ENCODE measurements at places on chromosomes 7 and 10.

GRCh38 chr10:21512573-21513404 is 12.7 kb downstream of the SKIDA1 start:
- no peak overlapping the region for H3K4me3 ChIP-seq
- no peaks in the 10 kb centered on the region for H3K27me3 ChIP-seq
- no peak overlapping the region for H3K27ac ChIP-seq
- no peak for DNase-seq

GRCh38 chr10:117752103-117752502 is 209.6 kb downstream of the EMX2 start:
- H3K36me3 ChIP-seq = no peaks in the 10 kb centered on the region
- no peaks in the 10 kb centered on the region for H3K27me3 ChIP-seq
- no peak overlapping the region for H3K4me3 ChIP-seq
- no peak overlapping the region for H3K27ac ChIP-seq

DNA sequence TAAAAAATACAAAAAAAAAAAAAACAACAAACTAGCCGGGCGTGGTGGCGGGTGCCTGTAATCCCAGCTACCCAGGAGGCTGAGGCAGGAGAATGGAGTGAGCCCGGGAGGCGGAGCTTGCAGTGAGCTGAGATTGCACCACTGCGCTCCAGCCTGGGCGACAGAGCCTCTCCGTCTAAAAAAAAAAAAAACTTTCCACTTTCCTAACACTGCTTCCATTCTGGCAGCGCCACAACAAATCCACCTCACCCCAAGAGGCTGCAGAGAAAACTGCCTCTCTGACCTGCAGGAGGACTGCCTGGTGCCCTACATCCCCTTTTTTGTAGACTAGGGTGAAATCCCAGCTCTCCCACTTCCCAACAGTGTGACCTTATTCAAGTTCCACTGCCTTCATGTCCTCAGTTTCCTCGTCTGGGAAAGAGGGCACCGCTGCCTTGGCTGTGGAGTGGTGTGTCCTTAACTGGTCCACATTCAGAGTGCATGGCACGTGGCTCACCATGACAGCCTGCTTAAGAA is 2.6 kb upstream of the MBL2 start:
- no peak for DNase-seq
- H3K27me3 ChIP-seq = no peaks in the 10 kb centered on the region
- no peaks in the 10 kb centered on the region for H3K36me3 ChIP-seq
- no peaks in the 10 kb centered on the region for H3K4me1 ChIP-seq
- no peak overlapping the region for H3K27ac ChIP-seq
- H3K4me3 ChIP-seq = no peak overlapping the region

DNA sequence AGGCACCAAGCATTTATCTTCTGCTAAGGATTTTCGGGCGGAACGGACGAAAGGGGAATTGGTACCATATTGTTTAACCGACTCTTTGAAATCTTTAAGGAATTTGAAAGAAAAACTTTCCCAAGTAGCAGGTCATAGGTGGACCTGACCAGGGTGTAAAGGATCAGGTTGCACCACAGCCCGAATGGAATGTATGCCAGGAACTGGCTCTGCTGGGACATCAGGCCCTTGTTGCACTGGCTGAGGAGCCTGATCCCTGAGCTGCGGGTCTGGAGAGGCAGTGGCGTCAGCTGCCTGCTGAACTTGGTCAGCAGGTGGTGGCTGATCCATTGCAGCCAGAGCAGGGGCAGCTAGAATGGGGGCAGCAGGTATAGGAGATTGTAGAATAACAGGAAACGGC is 41.4 kb upstream of the AKR1C2 start:
- H3K27ac ChIP-seq = no peak overlapping the region
- no peaks in the 10 kb centered on the region for H3K36me3 ChIP-seq
- H3K4me3 ChIP-seq = no peak overlapping the region
- no peak for DNase-seq
- H3K27me3 ChIP-seq = no peaks in the 10 kb centered on the region

DNA sequence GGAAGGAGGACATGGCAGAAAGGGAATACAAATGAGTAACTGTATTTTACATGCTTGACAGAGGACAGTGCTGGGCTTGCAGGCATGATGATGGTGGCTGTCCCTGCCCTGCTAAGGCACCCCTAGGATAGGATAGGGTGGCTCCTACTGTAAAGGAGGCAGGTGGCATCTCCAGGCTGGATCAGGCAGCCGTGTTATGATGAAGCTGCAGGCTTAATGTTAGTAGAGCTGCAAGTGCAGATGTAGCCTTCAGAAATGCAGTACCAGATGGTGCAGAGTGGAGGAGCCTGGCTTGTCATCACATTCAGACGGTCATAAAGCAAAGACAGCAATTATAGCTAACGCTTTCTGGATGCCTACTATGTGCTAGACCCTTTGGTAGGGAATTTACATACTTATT is 287.9 kb upstream of the PODXL start:
- H3K4me1 ChIP-seq = no peaks in the 10 kb centered on the region
- DNase-seq = no peak
- no peaks in the 10 kb centered on the region for H3K27me3 ChIP-seq
- no peak overlapping the region for H3K4me3 ChIP-seq
- H3K36me3 ChIP-seq = no peaks in the 10 kb centered on the region

- no peaks in the 10 kb centered on the region for H3K36me3 ChIP-seq
- H3K4me3 ChIP-seq = no peak overlapping the region
- no peak for DNase-seq
- H3K27ac ChIP-seq = no peak overlapping the region
- H3K27me3 ChIP-seq = no peaks in the 10 kb centered on the region
These were observed 263.2 kb downstream of the DGKB start for GRCh38 chr7:14639329-14639728.

GRCh38 chr7:1942941-1943289 is 272.8 kb downstream of the ELFN1 start:
- H3K4me3 ChIP-seq = no peak overlapping the region
- H3K36me3 ChIP-seq = no peaks in the 10 kb centered on the region
- no peaks in the 10 kb centered on the region for H3K27me3 ChIP-seq
- H3K27ac ChIP-seq = no peak overlapping the region
- no peak for DNase-seq

- H3K27me3 ChIP-seq = no peaks in the 10 kb centered on the region
- H3K4me3 ChIP-seq = no peak overlapping the region
- no peak for DNase-seq
- no peaks in the 10 kb centered on the region for H3K4me1 ChIP-seq
- H3K27ac ChIP-seq = no peak overlapping the region
- H3K36me3 ChIP-seq = no peaks in the 10 kb centered on the region
These were observed 687.3 kb downstream of the MAGI2 start for GRCh38 chr7:78765943-78766729.

GRCh38 chr10:132696728-132697577 is 89.0 kb downstream of the NKX6-2 start:
- no peaks in the 10 kb centered on the region for H3K27me3 ChIP-seq
- H3K4me1 ChIP-seq = peaks cover 15% of the 10 kb centered on the region
- H3K27ac ChIP-seq = no peak overlapping the region
- DNase-seq = no peak
- no peaks in the 10 kb centered on the region for H3K36me3 ChIP-seq

DNA sequence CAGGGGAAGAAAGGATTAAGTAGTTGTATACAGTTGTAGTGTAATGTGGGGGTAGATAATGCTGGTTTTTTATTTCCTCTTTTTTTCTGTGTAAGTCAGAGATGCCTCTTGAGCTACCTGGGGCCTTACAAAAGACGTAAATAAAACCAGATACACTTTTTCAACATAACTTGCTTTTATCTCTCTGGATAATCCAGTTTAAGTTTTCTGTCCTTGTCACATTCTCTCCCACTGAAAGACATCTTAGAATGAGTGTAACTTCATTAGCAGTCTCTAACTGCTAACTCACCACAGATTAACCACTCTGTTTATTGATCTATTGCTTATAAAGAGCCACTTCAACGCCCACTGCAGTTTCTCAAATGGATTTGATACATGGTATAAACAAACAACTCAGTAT is 64.1 kb upstream of the LRRN3 start:
- H3K4me3 ChIP-seq = no peak overlapping the region
- no peaks in the 10 kb centered on the region for H3K36me3 ChIP-seq
- H3K27me3 ChIP-seq = no peaks in the 10 kb centered on the region

- no peaks in the 10 kb centered on the region for H3K36me3 ChIP-seq
- H3K4me1 ChIP-seq = no peaks in the 10 kb centered on the region
- no peak for DNase-seq
- H3K27ac ChIP-seq = no peak overlapping the region
- no peaks in the 10 kb centered on the region for H3K27me3 ChIP-seq
- H3K4me3 ChIP-seq = no peak overlapping the region
These were observed 45.8 kb downstream of the RNLS start for GRCh38 chr10:88537322-88537721.

- peaks cover 44% of the 10 kb centered on the region for H3K4me1 ChIP-seq
- H3K27me3 ChIP-seq = no peaks in the 10 kb centered on the region
- no peak overlapping the region for H3K4me3 ChIP-seq
- no peaks in the 10 kb centered on the region for H3K36me3 ChIP-seq
- H3K27ac ChIP-seq = no peak overlapping the region
- DNase-seq = no peak
These were observed 7.6 kb upstream of the OIT3 start for GRCh38 chr10:72885953-72886352.

DNA sequence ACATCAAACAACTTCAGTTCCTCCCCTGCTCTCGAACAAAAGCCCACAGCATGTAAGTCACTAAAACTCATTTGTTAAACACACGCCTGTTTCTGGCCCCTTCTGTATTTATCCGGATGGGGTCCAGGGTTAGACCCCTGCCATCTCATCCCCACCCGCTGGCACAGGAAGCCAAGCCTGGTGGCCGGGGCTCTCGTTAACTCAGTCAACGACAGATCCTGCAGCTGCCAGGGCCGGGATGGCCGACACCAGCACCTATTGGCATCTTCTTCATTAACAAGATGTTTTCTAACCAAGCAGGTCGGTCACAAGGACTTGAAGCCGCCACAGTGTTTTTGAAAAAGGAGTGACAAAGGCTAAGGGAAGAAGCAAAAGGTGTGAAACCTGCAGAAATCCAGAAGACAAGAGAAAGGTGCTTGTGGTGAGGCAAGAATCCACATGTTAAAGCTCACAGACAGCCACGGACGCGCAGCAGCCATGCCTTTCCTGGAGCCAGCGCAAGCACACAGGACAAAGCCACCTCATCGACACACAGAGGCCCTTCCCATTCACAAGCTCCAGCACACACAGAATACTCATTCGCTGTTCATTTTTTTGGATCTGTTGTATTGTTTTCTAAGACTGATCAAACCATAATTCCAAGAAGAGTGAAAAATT is 202.7 kb downstream of the DIP2C start:
- H3K36me3 ChIP-seq = no peaks in the 10 kb centered on the region
- peak overlapping the region; percentile 83 for H3K27ac ChIP-seq
- no peak overlapping the region for H3K4me3 ChIP-seq
- DNase-seq = no peak

GRCh38 chr7:151452680-151453325 is 12.9 kb upstream of the CRYGN start:
- H3K27ac ChIP-seq = no peak overlapping the region
- peaks cover 6% of the 10 kb centered on the region for H3K4me1 ChIP-seq
- no peaks in the 10 kb centered on the region for H3K27me3 ChIP-seq
- H3K36me3 ChIP-seq = no peaks in the 10 kb centered on the region
- no peak overlapping the region for H3K4me3 ChIP-seq

- no peaks in the 10 kb centered on the region for H3K36me3 ChIP-seq
- DNase-seq = no peak
- H3K4me3 ChIP-seq = no peak overlapping the region
- H3K27ac ChIP-seq = no peak overlapping the region
These were observed 98.5 kb upstream of the INSIG1 start for GRCh38 chr7:155198901-155199845.

GRCh38 chr7:22726907-22727713 is at the start of gene IL6:
TSS of gene IL6 (plus strand) at chr7:22727200. CDS start at chr7:22727263, 63 bp downstream.
- no peak for DNase-seq
- no peaks in the 10 kb centered on the region for H3K36me3 ChIP-seq
- peak within 1 kb of the TSS; percentile 89 for H3K27ac ChIP-seq
- H3K4me1 ChIP-seq = peaks cover 9% of the 10 kb centered on the region
- peak within 1 kb of the TSS; percentile 62 for H3K4me3 ChIP-seq

DNA sequence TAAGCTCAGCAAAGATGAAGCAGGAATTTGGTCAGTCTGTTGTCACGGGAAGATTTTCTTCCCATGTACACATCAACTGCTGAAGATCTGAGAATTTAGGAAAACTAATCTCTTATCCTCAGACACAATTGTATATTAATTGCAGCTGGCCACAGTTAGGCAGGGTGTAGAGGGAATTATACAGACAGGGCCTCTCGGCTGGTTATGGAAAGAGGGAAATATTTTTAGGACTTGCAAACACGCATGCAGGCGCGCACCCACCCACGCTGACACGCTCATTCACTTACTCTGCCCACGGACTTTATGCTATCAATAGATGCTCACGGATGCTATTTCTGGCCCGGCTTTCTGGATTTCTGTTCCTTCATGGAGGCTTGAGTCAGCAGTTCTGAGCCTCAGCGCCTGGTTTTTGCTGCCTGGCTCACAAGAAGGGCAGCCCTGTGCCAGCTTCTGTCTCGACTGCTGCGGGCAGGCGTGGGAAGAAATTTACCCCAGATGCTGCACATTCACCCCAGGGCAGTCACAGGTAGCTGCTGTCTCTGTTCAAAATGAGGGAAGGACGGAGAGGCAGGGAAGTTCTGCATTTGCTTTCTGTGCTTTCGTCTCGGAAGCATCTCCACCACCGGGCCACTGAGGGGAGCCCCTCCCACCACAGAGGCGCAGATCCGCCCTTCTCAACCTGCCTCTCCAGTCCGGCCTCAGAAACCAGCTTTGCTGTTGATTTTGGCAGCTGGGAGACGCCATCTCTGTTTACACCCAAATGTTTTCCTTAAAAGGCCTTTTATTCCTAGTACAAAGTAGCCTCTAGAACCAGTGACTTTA is 116.3 kb upstream of the BTBD16 start:
- H3K4me1 ChIP-seq = peaks cover 20% of the 10 kb centered on the region
- H3K4me3 ChIP-seq = peak overlapping the region; percentile 19
- H3K27me3 ChIP-seq = no peaks in the 10 kb centered on the region
- DNase-seq = no peak
- peak overlapping the region; percentile 11 for H3K27ac ChIP-seq

GRCh38 chr7:41145656-41146055 is 557.2 kb downstream of the INHBA start:
- no peaks in the 10 kb centered on the region for H3K36me3 ChIP-seq
- no peak overlapping the region for H3K4me3 ChIP-seq
- H3K4me1 ChIP-seq = no peaks in the 10 kb centered on the region
- no peak overlapping the region for H3K27ac ChIP-seq
- H3K27me3 ChIP-seq = no peaks in the 10 kb centered on the region

DNA sequence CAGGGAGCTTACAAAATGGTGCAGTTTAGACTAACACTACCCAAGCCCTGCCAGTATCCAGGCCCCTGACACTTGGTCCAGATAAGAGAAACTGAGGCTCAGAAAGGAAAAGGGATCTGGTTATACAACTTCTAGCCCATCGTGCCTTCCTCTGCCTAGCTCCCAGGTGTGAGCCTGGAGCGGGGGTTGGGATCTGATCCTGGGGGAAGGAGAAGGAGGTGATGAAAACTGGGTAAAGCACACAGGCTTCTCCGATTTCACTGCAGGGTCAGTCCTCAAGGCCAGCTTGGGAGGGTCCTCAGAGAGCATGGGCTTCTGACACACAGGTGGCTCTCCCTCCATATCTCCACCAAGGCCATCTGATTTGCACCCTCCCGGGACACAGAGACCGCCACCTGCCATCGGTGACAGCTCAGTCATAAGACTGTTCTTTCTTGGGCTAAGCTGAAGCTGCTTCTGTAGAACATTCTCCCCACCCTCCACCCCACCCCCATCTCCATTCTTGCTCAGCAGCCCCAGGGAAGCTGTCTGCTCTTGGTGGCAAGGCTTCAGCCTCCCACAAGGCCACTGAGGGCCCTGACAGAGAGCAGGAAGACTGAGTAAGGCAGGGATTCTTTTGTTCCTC is 16.4 kb downstream of the SRRM3 start:
- DNase-seq = no peak
- H3K4me1 ChIP-seq = no peaks in the 10 kb centered on the region
- peaks cover 81% of the 10 kb centered on the region for H3K27me3 ChIP-seq
- no peak overlapping the region for H3K27ac ChIP-seq
- H3K36me3 ChIP-seq = no peaks in the 10 kb centered on the region
- H3K4me3 ChIP-seq = no peak overlapping the region
